ENCODE measurements at places on chromosomes 7 and 10. TPM values are rescaled to one million over a fixed set of nuclear protein-coding genes. Genes with fewer than 3 reads are reported as not detected.

The BAMBI gene
- total RNA-seq, result 0.14 TPM

The ODAD2 gene
- total RNA-seq, result not detected

The LCOR gene
- 58.7 TPM for total RNA-seq

The KEL gene
- total RNA-seq, result not detected

The DMBT1 gene
- total RNA-seq, result not detected

The STAMBPL1 gene
- total RNA-seq, result 21.0 TPM

The ARHGEF5 gene
- 1.3 TPM for total RNA-seq

The GFRA1 gene
- not detected for total RNA-seq

The ADAM8 gene
- 202 TPM for total RNA-seq

DNA sequence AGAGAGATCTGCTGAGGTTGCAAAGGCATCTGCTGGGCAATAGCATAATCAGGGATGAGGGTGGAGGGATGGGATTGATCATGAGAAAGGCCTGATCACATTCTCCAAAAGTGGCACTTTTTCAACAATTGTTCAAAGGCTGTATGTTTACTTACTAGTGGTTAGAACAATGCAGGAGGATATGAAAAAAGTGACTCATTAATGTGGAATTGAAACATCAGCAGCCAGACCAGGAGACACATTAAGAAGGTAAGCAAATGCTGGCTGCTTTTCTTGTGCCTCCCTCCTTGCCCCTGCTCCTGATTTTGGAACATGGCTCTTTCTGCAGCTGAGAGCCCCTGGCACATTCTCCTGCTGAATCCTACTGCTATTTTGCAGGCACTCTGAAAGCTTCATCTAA, 63.5 kb downstream of the FAM204A start:
- H3K4me3 ChIP-seq, result no peak overlapping the region
- H3K27me3 ChIP-seq, result peaks cover 12% of the 10 kb centered on the region
- H3K4me1 ChIP-seq, result peaks cover 3% of the 10 kb centered on the region
- no peak overlapping the region for H3K27ac ChIP-seq
- peaks cover 8% of the 10 kb centered on the region for H3K36me3 ChIP-seq

- peaks cover 9% of the 10 kb centered on the region for H3K36me3 ChIP-seq
- H3K4me3 ChIP-seq, result peak overlapping the region; percentile 58
- DNase-seq, result no peak
- H3K27me3 ChIP-seq, result no peaks in the 10 kb centered on the region
These were observed 35.5 kb upstream of the NCAPG2 start for GRCh38 chr7:158740013-158740656.

- H3K4me1 ChIP-seq, result no peaks in the 10 kb centered on the region
- DNase-seq, result no peak
- H3K27me3 ChIP-seq, result peaks cover 29% of the 10 kb centered on the region
- H3K4me3 ChIP-seq, result no peak overlapping the region
- no peak overlapping the region for H3K27ac ChIP-seq
These were observed 238.7 kb downstream of the SEC23IP start for GRCh38 chr10:120131183-120131582.

- no peak for DNase-seq
- H3K27ac ChIP-seq, result no peak overlapping the region
- H3K36me3 ChIP-seq, result no peaks in the 10 kb centered on the region
- peaks cover 8% of the 10 kb centered on the region for H3K27me3 ChIP-seq
- no peak overlapping the region for H3K4me3 ChIP-seq
These were observed 80.0 kb upstream of the LYZL1 start for GRCh38 chr10:29208845-29209244.

- no peak for DNase-seq
- H3K27ac ChIP-seq, result no peak overlapping the region
- no peak overlapping the region for H3K4me3 ChIP-seq
- H3K27me3 ChIP-seq, result no peaks in the 10 kb centered on the region
- no peaks in the 10 kb centered on the region for H3K36me3 ChIP-seq
These were observed 96.2 kb downstream of the GLCCI1 start for GRCh38 chr7:8064828-8065227.

- H3K4me1 ChIP-seq, result peaks cover 24% of the 10 kb centered on the region
- no peaks in the 10 kb centered on the region for H3K27me3 ChIP-seq
- no peak overlapping the region for H3K27ac ChIP-seq
These were observed 25.5 kb downstream of the DPCD start for GRCh38 chr10:101613646-101614045.

DNA sequence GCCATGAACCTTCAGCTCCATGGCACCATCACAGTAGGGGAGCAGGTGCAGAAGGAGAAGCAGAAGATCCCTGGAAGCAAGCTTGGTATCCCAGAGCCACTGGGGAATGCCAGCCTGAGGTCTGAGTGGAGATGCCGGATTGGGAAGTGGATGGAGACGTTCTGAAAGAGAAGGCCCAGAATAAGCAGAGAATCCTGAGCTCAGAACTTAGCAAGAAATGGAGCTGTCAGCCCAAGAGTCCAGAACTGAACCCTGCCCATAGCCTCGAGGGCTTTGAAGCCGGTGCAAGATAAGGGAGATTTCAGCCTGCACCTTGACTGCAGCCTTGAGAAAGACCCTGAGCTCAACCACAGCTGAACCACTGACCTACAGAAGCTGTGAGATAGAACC, 13.9 kb upstream of the GDF10 start:
- no peak for DNase-seq
- H3K4me1 ChIP-seq, result no peaks in the 10 kb centered on the region
- no peak overlapping the region for H3K4me3 ChIP-seq
- no peaks in the 10 kb centered on the region for H3K36me3 ChIP-seq
- H3K27me3 ChIP-seq, result no peaks in the 10 kb centered on the region

DNA sequence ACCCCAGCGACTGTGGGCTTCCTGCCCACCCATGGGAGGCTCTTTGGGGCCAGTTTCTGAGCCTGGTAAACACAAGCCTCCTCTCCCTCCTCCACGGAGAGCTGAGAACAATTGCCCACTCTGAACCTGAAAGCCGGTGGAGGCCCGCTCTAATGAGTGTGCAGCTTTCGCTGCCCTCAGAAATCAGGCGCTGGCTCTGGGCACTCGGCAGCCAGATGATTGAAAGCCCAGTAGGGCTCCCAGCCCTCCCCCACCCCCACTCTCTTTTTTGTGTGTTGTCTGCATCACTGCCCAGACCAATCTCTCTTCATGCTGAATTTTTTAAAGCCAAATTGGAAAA, 438.9 kb downstream of the RPS24 start:
- H3K4me3 ChIP-seq, result no peak overlapping the region
- no peaks in the 10 kb centered on the region for H3K27me3 ChIP-seq
- no peaks in the 10 kb centered on the region for H3K4me1 ChIP-seq
- H3K27ac ChIP-seq, result no peak overlapping the region

DNA sequence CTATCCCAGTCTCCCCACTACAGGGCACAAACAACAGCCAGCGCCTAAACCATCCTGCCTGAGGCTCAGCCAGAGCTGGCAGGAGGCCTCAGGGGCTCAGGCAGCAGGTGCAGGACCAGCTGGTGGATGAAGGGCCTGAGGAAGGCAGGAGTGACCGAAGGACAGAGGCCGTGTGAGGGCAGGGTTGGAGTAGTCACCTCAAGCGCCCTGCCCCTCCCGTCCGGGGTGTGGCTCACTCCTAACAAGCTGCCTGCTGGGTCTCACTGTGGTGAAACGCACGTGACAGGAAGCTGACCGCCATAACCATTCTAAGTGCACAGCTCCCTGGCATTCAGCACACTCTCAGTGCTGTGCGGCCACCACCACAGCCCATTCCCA, 281.1 kb downstream of the ELFN1 start:
- H3K36me3 ChIP-seq, result no peaks in the 10 kb centered on the region
- H3K27me3 ChIP-seq, result no peaks in the 10 kb centered on the region
- no peak for DNase-seq
- no peak overlapping the region for H3K4me3 ChIP-seq
- no peak overlapping the region for H3K27ac ChIP-seq

DNA sequence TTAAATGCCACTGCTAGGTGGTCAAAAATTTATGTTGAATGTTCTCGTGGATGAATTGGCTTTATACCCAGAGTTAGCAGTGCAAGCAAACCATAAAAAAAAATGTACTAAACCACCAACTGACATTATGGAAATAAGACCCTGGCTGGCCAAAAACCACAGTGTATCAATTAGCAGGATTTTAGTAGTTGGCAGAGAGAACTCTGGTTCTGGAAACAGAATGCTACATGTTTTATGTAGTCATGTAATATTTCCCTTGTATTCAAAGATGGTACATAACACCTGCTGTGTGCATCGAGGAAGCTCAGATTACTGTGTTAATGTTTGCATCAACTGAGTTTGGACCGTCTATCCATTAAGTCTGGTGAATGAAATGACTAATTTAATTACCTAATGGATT, 618.5 kb downstream of the CCSER2 start:
- DNase-seq, result no peak
- H3K36me3 ChIP-seq, result no peaks in the 10 kb centered on the region
- H3K4me3 ChIP-seq, result no peak overlapping the region
- H3K27ac ChIP-seq, result no peak overlapping the region
- no peaks in the 10 kb centered on the region for H3K27me3 ChIP-seq
- no peaks in the 10 kb centered on the region for H3K4me1 ChIP-seq

- peaks cover 9% of the 10 kb centered on the region for H3K27me3 ChIP-seq
- no peak for DNase-seq
- H3K27ac ChIP-seq, result no peak overlapping the region
- H3K4me3 ChIP-seq, result no peak overlapping the region
- no peaks in the 10 kb centered on the region for H3K4me1 ChIP-seq
These were observed 351.5 kb upstream of the AUTS2 start for GRCh38 chr7:69246758-69247157.

DNA sequence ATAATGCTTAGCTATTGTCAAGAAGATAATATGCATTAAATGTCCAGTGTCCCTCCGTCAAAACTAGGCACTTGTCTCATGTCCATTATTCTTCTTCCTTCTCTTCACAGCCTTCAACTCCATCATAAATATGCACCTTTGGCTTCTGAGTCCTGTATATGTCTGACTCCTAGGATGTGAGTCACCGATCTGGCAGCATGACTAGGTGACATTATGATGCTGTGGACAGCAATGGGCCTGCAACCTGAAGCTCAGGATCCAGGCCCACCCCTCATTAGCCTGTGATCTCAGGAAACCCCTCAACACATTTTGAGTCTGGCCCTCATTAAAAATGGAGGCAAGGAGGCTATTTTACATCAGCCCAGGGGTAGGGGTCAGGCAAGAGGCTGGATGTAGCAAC, 362.5 kb upstream of the ZMIZ1 start:
- H3K27ac ChIP-seq, result no peak overlapping the region
- H3K36me3 ChIP-seq, result no peaks in the 10 kb centered on the region
- H3K4me1 ChIP-seq, result no peaks in the 10 kb centered on the region
- H3K27me3 ChIP-seq, result peaks cover 27% of the 10 kb centered on the region
- DNase-seq, result no peak
- H3K4me3 ChIP-seq, result no peak overlapping the region

DNA sequence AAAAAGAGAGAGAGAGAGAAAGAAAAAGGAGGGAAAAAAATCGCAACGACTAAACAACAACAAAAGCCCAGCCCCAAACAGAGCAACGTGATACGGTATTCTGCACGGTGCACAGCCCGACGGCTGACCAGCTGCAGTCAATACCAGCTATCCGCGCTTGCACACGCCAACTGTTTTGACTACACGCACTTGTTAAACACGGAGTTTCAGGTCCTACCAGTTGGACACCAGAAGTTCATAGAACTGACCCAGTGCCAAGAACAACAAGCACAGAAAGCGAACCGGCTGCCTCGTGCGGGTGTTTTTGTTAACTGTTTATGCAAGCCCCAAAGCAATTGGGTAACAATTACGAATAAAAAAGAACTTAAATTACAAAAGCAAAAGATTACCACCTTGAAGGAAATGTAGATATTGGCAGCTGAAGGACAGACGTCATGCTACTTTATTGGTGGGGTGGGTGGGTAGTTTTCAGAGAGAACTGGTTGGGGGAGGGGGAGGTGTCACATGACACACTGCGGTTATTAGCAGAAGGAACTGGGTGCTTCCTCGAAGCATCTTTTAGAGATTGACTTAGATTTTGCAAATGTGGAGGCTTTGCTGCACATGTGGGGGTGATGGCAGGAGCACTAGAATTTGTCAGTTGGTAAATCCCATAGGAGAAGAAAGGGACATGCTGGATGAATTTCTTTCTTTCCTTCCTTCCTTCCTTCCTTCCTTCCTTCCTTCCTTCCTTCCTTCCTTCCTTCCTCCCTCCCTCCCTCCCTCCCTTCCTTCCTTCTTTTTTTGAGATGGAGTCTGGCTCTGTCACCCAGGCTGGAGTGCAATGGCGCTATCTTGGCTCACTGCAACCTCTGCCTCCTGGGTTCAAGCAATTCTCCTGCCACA, 110.6 kb upstream of the EFCAB10 start:
- H3K27ac ChIP-seq, result peak overlapping the region; percentile 88
- peaks cover 27% of the 10 kb centered on the region for H3K4me1 ChIP-seq
- peak; percentile 60 for DNase-seq
- peak overlapping the region; percentile 95 for H3K4me3 ChIP-seq

DNA sequence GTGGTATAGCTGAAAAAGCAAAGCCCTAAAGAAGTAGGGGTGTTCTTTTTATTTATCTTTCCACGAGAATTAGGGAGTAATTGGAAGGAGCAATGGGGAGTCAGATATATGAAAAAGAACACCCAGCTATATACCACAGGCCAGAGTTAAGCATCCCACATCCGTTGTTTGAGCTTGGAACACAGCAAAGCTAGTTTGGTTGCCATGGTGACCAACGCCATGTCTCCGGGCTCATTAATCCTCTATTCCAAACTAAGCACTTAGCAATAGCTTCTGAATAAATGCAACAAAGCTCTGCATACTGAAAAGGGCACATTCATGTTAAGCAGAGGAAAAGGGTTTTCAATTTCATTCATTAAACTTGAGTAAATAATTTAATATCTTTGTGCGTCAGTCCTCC, 23.5 kb downstream of the ASB4 start:
- no peak for DNase-seq
- H3K4me3 ChIP-seq, result no peak overlapping the region
- no peak overlapping the region for H3K27ac ChIP-seq

GRCh38 chr10:35447693-35448407, 111.5 kb downstream of the CCNY start:
- H3K4me3 ChIP-seq, result peak overlapping the region; percentile 73
- peaks cover 61% of the 10 kb centered on the region for H3K4me1 ChIP-seq
- DNase-seq, result no peak
- H3K27me3 ChIP-seq, result no peaks in the 10 kb centered on the region
- peak overlapping the region; percentile 91 for H3K27ac ChIP-seq

GRCh38 chr10:113590581-113590980, 37.7 kb downstream of the HABP2 start:
- H3K27ac ChIP-seq, result no peak overlapping the region
- no peaks in the 10 kb centered on the region for H3K36me3 ChIP-seq
- H3K27me3 ChIP-seq, result peaks cover 8% of the 10 kb centered on the region
- H3K4me3 ChIP-seq, result no peak overlapping the region
- H3K4me1 ChIP-seq, result no peaks in the 10 kb centered on the region
- peak; percentile 38 for DNase-seq

GRCh38 chr10:125343118-125343925, 183.0 kb upstream of the CTBP2 start:
- H3K4me3 ChIP-seq, result no peak overlapping the region
- no peaks in the 10 kb centered on the region for H3K36me3 ChIP-seq
- H3K27ac ChIP-seq, result no peak overlapping the region
- peaks cover 31% of the 10 kb centered on the region for H3K27me3 ChIP-seq
- no peaks in the 10 kb centered on the region for H3K4me1 ChIP-seq

Data from natural killer cell treated with Interleukin-12 subunit alpha and Interleukin-12 subunit beta and Interleukin-15 and Interleukin-18, amount 100 ng/mL, for 72 hours (primary cell).